CD4-positive, alpha-beta T cell treated with Interleukin-6 for 4 hours (primary cell): ENCODE measurements at places on chromosomes 4 and X.

GRCh38 chr4:135838889-135839288 lies 1637.3 kb upstream of the PABPC4L start:
- no peak for DNase-seq

DNA sequence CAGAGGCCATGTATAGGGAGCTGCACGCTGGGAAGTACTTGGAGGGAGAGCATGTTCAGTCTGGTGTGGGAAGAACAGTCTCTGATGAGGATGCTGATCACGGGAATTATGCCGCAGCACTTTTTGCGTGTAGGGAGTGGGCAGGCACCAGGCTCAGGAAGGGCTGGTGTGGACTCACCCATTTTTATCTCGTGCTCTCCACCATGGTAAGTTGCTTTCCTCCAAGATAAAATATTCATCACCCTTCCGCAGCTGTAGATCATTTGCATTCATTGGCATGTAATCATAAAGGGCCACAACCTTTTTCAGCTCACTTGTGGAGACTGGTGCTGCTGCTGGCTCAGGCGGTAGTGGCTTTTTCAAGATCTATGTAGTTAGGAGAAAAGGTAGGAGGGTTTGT lies 11.8 kb upstream of the TIMM8A start:
- DNase-seq = no peak

DNA sequence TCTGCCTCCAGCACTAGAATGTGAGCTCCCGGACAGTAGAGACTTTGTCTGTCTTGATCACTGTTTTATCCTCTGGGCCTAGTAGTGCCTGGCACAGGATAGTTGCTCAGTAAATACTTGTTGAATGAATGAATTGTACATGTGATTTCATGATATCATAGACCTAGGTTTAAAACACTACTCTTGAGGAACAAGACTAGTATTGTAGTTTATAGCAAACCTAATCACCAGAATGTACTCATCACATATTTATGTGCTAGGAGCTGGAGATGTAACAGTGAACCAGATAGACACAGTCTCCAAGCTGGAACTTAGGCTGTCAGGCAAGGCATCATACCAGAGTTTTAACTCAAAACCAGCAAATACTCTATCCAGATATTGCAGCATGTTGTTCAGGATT lies 23.5 kb downstream of the GAB3 start:
- DNase-seq = no peak

- DNase-seq = no peak
Observed at GRCh38 chr4:48015216-48015615, 1.3 kb downstream of the CNGA1 start.

- DNase-seq = no peak
Observed at GRCh38 chrX:124045109-124045508, 83.6 kb downstream of the STAG2 start.

DNA sequence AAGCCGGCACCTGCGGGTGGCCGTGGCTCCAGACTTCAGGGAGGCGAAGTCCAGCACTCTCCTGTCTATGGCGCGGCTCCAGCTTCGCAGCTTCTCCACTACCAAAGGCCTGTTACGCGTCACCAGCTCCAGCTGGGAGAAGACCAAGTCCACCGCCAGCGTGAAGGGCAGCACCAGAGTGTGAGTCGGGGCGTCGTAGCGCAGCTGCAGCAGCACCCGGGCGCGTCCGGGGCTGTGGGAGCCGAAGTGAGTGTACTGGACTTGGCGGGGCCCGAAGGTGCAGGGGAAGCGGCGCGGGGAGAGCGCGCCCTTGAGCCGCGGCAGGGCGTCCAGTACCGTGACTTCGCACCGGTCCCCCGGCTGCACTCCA lies 444 bp downstream of the FREM3 start:
- DNase-seq = no peak

DNA sequence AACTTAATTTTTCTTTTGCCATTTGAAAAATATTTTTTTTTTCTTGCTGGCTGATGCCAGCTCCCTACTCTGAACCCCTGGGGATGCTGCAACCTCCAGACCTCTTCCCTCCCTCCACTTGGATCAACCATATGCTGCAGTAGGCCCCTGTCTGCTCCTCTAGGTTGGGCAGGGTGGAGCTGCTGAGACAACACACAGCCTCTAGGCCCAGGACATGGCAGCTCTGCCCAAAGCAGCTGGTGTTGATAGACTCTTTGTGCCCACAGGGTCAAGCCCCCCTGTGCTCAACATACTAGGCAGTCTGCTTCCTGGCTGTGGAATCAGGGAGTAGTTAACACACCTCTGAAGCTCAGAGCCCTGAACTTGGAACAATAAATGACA lies 19.9 kb upstream of the CLNK start:
- no peak for DNase-seq

GRCh38 chr4:23038626-23039491 lies 346.1 kb downstream of the GBA3 start:
- no peak for DNase-seq

DNA sequence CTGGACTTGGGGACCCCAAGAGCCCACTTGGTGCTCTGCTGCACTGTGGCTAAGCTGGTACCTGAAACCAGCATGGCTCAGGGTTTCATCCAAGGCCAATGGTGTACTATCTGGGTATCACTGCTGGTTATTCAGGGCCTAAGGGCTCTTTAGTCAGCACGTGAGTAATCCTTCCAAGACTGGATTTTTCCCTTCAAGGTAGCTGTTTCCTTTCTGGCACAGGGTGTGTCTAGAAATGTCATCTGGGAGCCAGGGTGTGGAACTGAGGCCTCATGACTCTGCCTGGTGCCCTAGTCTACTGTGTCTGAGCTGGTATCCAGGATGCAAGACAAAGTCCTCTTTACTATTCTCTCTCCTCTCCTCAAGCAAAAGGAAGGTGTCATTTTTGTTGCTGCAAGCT lies 99.0 kb upstream of the QRFPR start:
- DNase-seq = no peak

DNA sequence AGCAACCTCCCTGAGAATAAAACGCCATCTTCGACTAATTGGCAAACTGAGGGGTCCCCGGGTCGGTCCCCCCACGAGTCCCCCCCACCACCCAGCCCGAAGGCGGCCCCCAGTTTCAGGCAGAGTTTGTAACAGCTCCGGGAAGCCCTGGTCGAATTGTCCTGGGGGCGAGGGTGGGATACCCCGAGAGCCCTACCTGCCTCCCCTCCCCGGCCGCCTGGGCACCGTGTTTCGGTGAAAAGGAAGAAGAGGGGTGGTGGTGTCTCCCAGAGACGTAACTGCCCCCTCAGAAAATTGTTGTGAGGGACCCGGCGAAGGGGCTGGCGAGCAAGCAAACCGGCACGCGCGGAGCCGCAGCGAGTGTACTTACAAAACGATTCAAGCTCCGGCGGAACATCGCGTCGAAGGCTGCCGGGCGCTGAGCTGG lies 1.2 kb downstream of the ATP11C start:
- DNase-seq = no peak

- DNase-seq = peak; percentile 48
Observed at GRCh38 chrX:7996414-7996813, 69.2 kb upstream of the PNPLA4 start.

- DNase-seq = no peak
Observed at GRCh38 chr4:184387351-184387750, 87.0 kb downstream of the IRF2 start.

GRCh38 chrX:148785256-148785655 lies 284.8 kb downstream of the AFF2 start:
- no peak for DNase-seq

DNA sequence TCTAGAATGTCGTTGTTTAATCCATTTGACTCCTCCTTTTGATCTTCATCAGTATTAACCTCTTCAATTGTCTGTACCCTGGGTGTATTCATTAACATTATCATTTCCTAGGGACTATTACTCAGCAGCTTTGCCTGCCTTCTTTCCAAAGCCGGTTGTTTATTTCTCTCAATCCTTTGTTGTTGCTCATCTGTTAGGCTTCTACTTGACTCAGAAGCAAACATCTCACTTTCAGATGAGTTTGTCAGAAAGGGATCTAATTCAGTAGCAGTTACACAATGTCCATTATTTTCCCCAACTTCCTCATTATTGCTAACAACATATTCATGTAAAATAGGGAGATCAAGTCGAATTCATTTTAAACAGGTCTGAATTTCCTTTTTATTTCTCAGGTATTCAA lies 22.1 kb upstream of the HSD17B10 start:
- no peak for DNase-seq

GRCh38 chr4:14562901-14563300 lies 439.4 kb upstream of the CPEB2 start:
- DNase-seq = no peak

DNA sequence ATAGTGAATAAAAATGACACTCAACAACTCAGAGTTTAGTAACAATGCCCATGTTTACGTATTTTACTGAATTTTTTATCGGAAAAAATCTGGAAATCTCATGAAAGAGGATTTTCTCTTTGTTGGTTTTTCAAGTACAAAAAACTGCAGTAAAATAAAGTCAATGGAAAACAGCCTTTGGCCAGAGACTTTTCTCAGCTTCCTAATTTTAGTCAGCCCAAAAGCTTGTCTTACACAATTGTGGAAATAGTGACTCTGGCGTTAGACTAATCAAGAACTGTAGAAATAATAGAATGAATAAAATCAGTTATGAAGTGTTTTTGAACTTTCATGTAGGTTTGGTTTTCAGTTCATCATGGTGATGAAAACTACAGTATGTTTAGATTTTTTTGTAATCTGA lies 234.7 kb downstream of the DKK2 start:
- no peak for DNase-seq

DNA sequence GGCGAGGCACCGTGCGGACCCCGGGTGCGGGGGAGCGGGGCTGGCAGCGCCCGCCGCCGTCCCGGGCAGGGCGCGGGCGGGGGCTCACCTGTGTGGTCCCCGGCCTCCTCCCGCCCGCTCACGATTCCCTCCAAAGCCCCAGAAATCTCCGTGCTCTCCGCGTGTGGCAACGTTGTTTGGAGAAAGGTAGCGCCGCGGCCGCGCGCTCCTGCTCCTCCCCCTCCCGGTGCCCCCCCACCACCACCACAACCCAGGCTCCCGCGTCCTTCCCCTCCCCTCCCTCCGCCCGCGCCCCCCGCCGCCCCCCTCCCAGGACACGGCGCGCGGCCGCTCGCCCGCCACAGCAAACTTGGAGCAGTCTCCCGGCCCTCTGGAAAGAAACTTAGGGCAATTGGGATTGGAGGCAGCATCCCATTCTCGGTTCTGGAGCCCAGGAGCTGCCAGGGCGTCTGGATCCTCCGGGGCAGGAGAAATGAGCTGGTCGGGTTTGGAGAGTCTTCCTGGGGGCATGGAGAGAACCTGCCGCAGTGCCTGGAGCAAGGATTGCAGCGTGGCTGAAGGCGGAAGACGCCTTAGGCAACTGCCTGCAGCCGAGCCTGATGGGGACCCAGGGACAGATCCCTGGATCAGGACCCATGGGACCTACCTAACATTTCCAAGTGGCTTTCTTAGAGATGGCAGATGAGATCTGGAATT lies 855 bp downstream of the KLF3 start:
- peak; percentile 68 for DNase-seq

GRCh38 chr4:7361280-7361895 lies 73.3 kb downstream of the PSAPL1 start:
- DNase-seq = no peak

DNA sequence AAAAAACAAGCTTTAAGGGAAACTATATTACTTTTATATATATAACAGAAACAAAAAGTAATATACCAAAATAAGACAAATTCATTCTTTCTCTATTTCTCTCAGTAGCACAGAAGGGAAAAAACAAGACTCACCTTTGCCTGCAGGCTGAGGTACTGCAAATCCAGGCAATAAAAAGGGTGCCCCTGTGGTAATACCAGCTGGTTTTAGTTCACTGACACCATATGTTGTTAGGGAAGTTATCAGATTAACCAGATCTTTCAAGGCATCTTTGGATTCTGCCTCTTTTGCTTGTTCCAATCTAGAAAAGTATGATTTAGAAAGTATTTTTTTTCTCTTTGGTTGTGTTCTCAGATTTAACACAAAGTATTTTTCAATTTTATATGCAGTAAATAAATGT lies 139.8 kb downstream of the WDFY3 start:
- no peak for DNase-seq

DNA sequence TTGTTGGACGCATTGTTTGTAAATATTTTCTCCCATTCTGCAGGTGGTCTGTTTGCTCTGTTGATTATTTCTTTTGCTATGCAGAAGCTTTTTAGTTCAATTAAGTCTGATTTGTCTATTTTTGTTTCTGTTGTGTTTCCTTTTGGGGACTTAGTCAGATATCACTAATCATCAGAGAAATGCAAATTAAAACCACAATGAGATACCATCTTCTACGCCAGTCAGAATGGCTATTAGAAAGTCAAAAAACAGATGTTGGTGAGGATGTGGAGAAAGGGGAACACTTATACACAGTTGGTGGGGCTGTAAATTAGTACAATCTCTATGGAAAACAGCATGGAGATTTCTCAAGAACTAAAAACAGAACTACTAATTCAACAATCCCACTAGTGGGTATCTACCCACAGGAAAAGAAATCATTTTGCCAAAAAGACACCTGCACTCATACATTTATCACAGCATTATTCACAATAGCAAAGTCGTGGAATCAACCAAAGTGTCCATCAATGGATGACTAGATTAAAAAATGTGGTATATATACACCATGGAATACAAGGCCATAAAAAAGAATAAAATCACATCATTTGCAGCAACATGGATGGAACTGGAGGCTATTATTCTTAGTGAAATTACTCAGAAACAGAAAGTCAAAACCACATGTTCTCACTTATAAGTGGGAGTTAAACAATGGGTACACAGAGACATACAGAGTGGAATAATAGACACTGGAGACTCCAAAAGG lies 8.1 kb downstream of the COQ2 start:
- DNase-seq = no peak

DNA sequence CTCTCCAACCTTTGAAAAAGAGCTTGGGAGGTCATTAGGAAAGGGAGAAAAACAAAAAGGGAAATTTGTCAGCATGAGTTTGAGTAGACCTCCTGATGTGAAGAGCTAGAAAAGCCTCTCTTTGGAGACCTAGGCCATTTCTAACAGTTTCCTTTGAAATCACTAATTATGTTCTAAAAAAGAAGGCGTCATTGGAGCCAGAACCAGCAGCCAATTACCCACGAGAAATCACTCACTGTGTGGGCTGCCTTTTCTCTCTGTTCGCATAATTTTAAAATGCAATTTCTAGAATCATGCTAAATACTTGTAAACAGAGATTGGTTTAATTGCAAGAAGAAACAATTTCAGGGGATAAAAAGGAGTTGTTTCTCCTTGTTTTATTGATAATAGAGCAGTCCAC lies 246.3 kb upstream of the GATB start:
- no peak for DNase-seq

- DNase-seq = no peak
Observed at GRCh38 chr4:184384810-184385557, 89.4 kb downstream of the IRF2 start.

DNA sequence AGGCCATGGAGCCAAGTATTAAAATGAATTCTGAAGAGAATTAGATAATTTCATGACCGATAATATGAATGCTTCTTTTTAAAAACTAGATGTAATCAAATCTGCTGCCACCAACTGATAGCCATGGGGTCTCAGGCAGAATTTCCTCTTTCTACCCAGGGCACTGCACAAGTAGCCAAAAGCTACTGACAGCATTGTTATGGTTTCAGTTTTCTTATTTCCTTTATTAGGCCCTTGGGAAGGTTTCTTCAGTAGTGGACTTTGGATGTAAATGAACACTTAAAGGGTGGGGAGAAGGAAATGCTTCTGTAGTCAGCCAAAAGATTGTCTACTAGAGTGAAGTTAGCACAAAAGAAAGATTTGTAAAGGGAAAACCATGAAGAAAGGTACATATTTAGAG lies 686.0 kb downstream of the ADGRL3 start:
- DNase-seq = no peak
